Regular cardiac myocyte (primary cell): ENCODE measurements at places on chromosomes 11 and 22. TPM values are rescaled to one million over a fixed set of nuclear protein-coding genes. Genes with fewer than 3 reads are reported as not detected.

The FZD4 gene
- 49.6 and 52.0 TPM in 2 replicates for total RNA-seq

The DNAJB7 gene
- not detected in 2 replicates for total RNA-seq

The CASP5 gene
- total RNA-seq = not detected in 2 replicates

The APBB1 gene
- total RNA-seq = 34.5 and 53.3 TPM in 2 replicates

The MYOD1 gene
- total RNA-seq = not detected in 2 replicates

The BCO2 gene
- total RNA-seq = 0.38 and 2.3 TPM in 2 replicates

The SCN4B gene
- 0.28 TPM in 1 of 2 replicates, not detected in the other for total RNA-seq

The GLB1L3 gene
- not detected in 2 replicates for total RNA-seq
